ENCODE measurements at places on chromosomes 12 and 14.

DNA sequence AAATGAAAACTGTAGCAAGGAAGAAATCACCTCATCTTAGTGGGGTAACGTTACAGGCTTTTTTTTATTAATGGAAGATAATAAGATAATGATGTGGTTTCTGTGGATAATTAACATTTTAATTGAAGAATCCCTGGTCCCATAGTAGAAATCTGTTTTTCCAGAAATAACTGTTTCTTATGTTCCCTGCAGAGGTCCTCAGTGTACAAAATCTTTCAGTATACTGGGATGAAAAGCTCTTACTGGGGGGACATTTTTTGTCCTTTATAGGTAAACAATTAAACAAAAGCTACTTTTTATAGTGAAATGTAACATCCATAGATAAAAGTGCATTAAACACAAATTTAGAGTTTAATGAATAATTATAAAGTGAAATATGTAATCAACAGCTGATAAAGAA is 312.2 kb downstream of the ATXN7L3B start:
- no peak for DNase-seq

DNA sequence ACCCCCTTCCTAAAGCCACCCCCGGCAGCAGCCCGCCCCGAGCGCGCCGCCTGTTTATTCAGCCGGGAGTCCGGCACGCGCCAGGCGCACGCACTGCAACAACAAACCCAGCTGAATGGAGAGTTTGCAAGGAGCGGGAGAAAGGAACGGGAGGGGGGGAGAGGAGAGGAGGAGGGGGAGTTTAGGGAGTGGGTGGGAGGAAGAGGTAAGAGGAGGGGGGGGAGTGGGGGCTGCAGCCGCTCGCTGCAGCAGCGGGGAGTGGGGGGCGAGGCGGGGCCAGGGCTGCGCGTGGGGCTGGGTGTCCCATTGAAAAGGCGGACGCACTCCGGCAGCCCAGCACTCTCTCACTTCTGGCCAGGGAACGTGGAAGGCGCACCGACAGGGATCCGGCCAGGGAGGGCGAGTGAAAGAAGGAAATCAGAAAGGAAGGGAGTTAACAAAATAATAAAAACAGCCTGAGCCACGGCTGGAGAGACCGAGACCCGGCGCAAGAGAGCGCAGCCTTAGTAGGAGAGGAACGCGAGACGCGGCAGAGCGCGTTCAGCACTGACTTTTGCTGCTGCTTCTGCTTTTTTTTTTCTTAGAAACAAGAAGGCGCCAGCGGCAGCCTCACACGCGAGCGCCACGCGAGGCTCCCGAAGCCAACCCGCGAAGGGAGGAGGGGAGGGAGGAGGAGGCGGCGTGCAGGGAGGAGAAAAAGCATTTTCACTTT is at the start of gene ASCL1:
TSS of gene ASCL1 (plus strand) at position 336 of the 712 bp plus-strand sequence. CDS start 571 bp downstream, outside the sequence.
- DNase-seq: no peak

DNA sequence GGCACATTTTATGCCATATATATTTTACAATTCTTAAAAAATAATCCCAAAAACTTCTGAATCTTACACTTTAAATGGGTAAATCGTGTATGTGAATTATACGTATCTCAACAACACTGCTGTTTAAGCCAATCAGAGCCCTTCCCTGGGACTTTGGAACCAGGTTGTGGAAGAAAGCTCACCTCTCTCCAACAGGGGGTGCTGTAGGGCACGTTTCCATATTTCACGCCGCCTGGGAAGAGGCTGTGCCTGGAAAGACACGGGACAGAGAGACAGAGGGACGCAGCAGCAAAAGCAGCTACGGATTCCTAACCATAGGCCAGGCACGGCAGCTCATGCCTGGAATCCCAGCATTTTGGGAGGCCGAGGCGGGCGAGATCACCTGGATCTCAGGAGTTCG is 29.4 kb upstream of the FBRSL1 start:
- peak; percentile 59 for DNase-seq

DNA sequence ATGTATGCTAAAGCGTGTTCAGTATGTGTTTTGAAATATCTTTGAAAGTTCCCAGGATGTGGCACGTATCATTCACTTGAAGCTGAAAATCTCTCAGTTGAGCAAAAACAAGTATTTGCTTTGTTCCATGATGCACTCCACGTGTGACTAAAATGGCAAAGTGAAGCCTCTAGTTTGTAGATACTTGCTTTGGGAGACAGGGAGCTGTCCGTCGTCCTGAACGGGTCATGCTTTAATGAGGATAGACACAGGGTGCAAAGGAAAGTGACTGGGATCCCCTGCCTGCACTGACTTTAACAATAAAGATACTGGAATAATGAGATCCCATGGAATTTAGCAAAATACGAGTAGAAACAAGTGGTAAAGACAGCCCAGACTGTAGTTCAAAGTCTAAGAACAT is 991.4 kb downstream of the NRXN3 start:
- DNase-seq: peak; percentile 14

GRCh38 chr12:89166525-89166934 is 185.8 kb downstream of the DUSP6 start:
- DNase-seq: no peak

- DNase-seq: no peak
Observed at GRCh38 chr12:77113971-77114370, 48.6 kb upstream of the E2F7 start.

- no peak for DNase-seq
Observed at GRCh38 chr12:41008472-41008871, 179.6 kb upstream of the PDZRN4 start.

DNA sequence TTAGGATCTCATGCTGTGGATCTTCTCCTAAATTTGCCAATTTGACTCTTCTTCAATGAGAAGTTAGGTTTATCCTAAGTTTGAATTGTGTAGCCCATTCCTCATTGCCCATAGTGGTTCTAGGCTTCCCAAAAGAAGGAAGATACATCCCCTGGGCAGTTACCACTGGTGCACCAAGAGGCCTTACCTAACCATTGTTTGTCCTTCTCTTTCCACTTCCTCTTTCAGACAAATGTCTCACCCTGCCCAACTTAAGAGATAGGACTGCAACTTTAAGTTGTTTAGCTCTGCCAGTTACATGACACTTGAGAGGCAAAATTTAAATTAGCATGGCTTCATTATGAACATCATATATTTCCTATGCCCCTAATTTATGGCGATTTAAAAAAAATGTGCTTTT is 9.4 kb upstream of the KCNH3 start:
- no peak for DNase-seq

- no peak for DNase-seq
Observed at GRCh38 chr12:88145567-88146505, 3.7 kb downstream of the TMTC3 start.

GRCh38 chr12:108482717-108483212 is 32.3 kb upstream of the FICD start:
- DNase-seq: no peak

DNA sequence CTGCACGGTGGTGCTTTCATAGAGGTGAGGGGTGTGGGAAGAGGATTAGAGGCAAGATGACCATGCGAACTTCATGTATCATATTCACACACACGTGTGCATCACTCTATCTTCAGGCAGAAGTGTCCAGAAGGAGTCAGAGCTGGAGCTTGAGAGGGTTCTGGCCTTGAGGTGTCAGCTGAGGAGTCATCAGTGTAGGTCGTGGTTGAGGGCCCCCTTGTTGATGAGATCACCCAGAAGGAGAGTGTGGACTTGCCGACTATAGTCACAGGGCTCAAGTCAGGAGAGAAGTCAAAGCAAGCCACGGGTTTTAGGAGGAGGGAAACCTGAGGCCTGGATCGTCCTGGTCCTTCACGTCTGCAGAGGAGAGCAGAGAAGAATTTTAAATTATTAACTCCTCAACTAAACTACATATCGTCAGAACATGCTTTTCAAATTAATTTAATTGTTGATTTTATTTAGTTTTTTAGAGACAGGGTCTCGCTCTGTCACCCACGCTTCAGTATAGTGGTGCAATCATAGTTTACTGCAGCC is 25.4 kb downstream of the EML1 start:
- DNase-seq: peak; percentile 37

DNA sequence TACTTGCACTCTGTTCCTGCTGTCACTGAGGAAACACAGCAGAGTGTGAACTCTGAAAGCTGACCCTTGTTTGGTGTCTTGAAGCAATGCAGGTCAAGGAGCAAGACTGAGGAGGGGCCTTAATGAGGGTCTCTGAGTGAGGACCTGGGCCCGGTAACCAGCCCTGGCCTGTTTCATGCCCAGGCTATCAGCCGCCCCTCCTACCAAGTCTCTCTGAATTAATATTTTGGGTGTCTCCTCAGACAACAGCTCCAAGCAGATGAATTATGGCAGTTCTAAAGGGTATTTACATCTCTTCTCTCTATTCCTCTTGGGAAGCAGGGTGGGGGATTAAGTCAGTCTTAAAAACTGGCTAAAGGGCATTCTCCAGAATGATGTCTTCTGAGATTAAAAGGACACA is 394.5 kb downstream of the ZFP36L1 start:
- DNase-seq: no peak

- DNase-seq: no peak
Observed at GRCh38 chr12:109253913-109254544, 55.1 kb downstream of the FOXN4 start.

DNA sequence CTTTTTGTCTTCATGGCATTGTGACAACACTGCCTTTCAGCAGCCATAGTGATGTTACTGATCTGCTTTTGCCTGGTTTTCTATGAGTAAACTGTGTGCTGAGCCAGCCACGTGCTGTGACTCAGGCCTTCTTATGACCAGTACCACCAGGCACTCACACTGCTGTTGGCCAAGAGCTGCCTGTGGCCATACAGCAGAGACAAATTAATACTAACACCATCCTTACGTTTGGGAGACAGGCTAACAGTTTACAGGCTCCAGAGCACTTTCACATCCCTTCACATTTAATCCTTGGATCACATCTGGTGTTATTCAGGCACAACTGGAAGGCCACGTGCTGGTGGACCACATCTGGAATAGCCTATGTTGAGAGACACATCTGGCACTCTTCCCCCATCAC is 377.9 kb downstream of the CCDC91 start:
- DNase-seq: no peak

DNA sequence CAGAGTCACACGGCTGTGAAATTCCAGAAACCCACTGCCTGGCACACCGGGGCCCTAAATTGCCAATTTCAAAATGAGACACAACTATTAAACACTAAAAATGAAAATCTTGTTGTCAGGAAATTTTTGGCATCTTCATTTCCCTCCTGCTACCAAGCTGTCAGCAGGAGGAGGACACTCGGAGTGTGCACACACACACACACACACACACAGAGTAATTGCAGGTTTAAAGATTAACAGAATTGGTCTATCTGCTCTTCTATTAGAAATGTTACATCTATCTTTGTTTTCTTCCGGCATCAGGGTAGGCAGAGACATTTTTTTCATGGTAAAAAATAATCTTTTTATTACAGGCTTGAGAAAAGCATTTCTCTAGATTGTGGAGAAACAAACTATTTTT is 314.2 kb downstream of the EGLN3 start:
- no peak for DNase-seq

DNA sequence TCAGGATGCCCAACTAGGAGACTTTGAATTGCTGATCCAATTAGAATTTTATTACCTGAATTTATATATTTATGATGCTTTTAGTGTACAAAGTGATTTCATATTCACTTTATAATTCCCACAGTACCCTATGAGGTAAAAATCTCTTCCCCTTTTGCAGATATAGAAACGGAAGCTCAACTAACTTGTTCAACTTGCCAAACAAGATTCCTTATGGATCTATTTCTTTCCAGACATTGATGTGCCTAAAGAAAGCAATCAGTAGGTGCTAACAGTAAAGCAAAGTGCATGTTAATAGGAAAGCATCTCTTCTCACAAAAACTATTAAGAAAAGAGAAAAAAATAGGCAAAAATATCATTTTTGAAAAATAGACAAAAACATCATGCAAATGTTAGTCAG is 65.9 kb upstream of the PPP1R12A start:
- no peak for DNase-seq

GRCh38 chr12:89621521-89621920 is 87.1 kb downstream of the ATP2B1 start:
- no peak for DNase-seq

GRCh38 chr14:103724116-103724515 is 8.5 kb downstream of the ZFYVE21 start:
- no peak for DNase-seq

All from activated CD4-positive, alpha-beta T cell treated with anti-CD3 and anti-CD28 coated beads for 36 hours (primary cell).